ENCODE measurements at places on chromosomes 11 and 22. TPM values are rescaled to one million over a fixed set of nuclear protein-coding genes. Genes with fewer than 3 reads are reported as not detected.

The THY1 gene
- total RNA-seq: 2.2 TPM

The OR2AG2 gene
- 1.6 TPM for total RNA-seq

The EMSY gene
- total RNA-seq: 27.7 TPM

The TBX10 gene
- not detected for total RNA-seq

The ZBTB16 gene
- 91.6 TPM for total RNA-seq

The CASP12 gene
- not detected for total RNA-seq

The LRRC75B gene
- total RNA-seq: 10.0 TPM

The OR51B4 gene
- total RNA-seq: 0.54 TPM

The SCGB1D2 gene
- total RNA-seq: not detected

The H19 gene
- 2.7 TPM for total RNA-seq

The FADS3 gene
- 52.2 TPM for total RNA-seq

The CLP1 gene
- 10.0 TPM for total RNA-seq

The FAM118A gene
- total RNA-seq: 73.2 TPM

The USH1C gene
- total RNA-seq: not detected

The LRRC74B gene
- total RNA-seq: under 0.01 TPM

The ATF4 gene
- total RNA-seq: 167 TPM

The PIH1D2 gene
- total RNA-seq: 0.54 TPM

The CACNA1I gene
- total RNA-seq: under 0.01 TPM

The SMTNL1 gene
- total RNA-seq: not detected

The SCT gene
- not detected for total RNA-seq

The MMP11 gene
- total RNA-seq: 3.2 TPM

The TTC28 gene
- total RNA-seq: 19.7 TPM

The CNTF gene
- 2.7 TPM for total RNA-seq

The TRIM5 gene
- total RNA-seq: 25.9 TPM

The PLAAT4 gene
- total RNA-seq: 52.0 TPM

The LINC01488 gene
- not detected for total RNA-seq

The RAG1 gene
- 1.3 TPM for total RNA-seq

The OR52I1 gene
- not detected for total RNA-seq

The OTOG gene
- not detected for total RNA-seq

The TBX1 gene
- not detected for total RNA-seq

The C1QTNF5 gene
- total RNA-seq: under 0.01 TPM

The KCNK4 gene
- total RNA-seq: under 0.01 TPM

The MMP8 gene
- 1.3 TPM for total RNA-seq

The MPZL3 gene
- total RNA-seq: 2.2 TPM

The PDGFD gene
- 8.3 TPM for total RNA-seq

The ABCC8 gene
- 0.27 TPM for total RNA-seq

The SLN gene
- not detected for total RNA-seq

The TMEM9B gene
- 13.2 TPM for total RNA-seq

The NEFH gene
- total RNA-seq: 1.1 TPM

The INPP5J gene
- total RNA-seq: 1.6 TPM

The NXPE2 gene
- not detected for total RNA-seq

The CABP7 gene
- total RNA-seq: 0.27 TPM

The SLC17A6 gene
- not detected for total RNA-seq

The FIBIN gene
- not detected for total RNA-seq

The AGBL2 gene
- 1.9 TPM for total RNA-seq

The TTC38 gene
- total RNA-seq: 39.3 TPM

The HSPB2 gene
- total RNA-seq: not detected

The OSBPL5 gene
- 20.5 TPM for total RNA-seq

The PGAP2 gene
- total RNA-seq: 31.0 TPM

The OR2D2 gene
- 2.4 TPM for total RNA-seq

The LDLRAD3 gene
- 2.2 TPM for total RNA-seq

The ACCS gene
- total RNA-seq: 47.4 TPM

The HEPHL1 gene
- under 0.01 TPM for total RNA-seq

The KRTAP5-10 gene
- total RNA-seq: not detected

Measured in hematopoietic multipotent progenitor cell (in vitro differentiated cells).